ENCODE measurements at places on chromosomes 16 and 17.

DNA sequence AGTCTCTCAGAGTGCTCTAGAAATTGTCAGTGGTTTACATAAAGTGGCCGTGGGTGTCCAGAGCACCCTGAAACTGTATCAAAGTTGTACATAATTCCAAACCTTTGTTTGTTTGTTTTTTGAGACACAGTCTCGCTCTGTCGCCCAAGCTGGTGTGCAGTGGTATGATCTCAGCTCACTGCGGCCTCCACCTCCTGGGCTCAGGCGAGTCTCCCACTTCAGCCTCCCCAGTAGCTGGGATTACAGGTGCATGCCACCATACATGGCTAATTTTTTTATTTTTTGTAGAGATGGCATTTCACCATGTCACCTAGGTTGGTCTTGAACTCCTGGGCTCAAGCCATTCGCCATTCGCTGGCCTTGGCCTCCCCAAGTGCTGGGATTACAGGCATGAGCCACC lies 24.3 kb upstream of the ADGRG1 start:
- no peak for DNase-seq

GRCh38 chr16:66270333-66270927 lies 96.1 kb upstream of the CDH5 start:
- peak; percentile 51 for DNase-seq

DNA sequence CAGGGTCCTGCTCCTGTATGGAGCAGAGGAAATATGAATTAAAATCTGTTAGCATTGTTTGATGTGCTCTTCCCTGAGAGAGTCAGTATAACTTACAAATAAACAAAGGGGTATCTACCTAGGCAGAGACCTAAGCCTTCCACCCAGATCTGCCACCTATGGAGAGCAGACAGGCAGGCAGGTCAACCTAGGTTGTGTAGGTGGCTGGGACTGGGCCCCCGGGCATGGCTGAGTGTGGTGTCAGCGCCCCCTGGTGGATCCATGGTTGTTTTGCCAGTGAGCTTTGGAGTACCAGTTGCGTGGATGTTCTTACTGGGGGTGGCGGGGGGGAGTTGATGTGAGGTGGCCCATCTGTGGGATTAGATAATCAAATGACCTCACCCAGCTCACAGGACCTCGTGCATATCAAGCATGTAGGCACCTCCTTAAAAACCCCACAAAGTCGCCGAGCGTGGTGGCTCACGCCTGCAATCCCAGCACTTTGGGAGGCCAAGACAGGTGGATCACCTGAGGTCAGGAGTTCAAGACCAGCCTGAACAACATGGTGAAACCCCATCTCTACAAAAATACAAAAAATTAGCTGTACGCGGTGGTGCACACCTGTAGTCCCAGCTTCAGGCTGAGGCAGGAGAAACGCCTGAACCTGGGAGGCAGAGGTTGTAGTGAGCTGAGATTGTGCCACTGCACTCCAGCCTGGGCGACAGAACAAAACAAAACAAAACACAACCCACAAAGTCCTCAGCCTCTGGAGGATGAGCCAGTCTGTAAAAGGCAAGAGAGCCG lies 17.6 kb downstream of the DUS2 start:
- DNase-seq, result peak; percentile 61

GRCh38 chr16:27489906-27490305 lies 59.8 kb downstream of the GTF3C1 start:
- no peak for DNase-seq

GRCh38 chr17:7367918-7368598 lies 12.8 kb upstream of the TNK1 start:
- no peak for DNase-seq

- peak; percentile 54 for DNase-seq
Measured at GRCh38 chr17:75065562-75066151, 18.6 kb downstream of the KCTD2 start.

DNA sequence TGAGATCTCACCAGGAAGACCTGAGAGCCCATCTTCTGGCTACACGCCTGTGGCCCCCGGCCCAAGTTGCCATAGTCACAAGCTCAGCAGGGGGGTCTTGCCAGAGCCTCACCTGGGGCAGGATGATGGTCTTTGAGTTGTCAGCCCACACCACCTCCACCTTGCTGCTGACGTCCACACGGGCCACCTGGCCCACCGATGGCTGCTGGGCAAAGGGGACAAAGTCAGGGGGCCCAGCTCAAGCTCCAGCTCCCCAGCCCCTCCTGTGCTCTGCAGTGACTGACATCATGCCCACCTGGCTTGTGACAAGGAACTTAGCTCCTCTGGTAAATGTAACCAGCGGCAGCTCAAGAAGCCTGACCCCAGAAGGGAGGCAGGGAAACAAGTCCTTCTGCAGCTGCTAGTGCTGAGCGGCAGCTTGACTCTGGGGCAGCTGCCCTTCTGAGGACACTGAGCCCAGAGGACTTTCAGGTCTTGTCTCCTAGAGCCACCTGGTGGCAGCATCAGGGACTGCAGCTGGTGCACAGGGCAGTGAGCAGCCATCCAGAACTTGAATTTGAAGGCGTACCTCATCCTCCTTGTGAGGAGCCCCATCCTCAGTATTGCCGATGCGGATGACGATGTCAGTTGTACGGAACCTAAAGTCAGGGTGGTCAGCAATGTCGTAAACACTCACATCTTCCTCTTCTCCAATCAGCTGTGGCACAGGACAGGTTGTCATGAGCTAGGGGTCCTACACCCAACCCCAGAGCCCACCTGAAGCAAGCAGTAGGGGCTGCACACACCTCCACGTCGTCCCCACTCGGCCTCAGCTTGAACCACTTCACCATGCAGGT lies 13.5 kb downstream of the SPHK1 start:
- peak; percentile 77 for DNase-seq

GRCh38 chr16:84396537-84397008 lies 28.2 kb downstream of the ATP2C2 start:
- DNase-seq, result no peak

DNA sequence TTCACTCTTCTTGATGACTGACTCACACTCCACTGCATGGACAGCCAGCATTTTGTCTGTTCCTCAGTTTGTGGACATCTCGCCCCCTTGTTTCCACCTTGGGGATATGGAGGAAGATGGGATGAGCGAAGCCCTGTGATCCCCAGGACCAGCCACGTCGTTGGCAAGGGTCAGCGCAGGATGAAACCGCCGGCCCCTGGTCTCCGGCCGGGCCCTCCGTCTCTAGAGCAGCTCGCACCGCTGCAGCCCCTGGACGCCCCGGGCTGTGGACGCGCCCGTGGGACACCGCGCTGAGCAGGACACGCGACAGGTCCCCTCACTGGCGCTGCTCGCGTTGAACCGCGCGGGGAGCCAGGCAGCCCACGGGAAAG lies 604 bp upstream of the ZC3H18 start:
- DNase-seq, result peak; percentile 17

DNA sequence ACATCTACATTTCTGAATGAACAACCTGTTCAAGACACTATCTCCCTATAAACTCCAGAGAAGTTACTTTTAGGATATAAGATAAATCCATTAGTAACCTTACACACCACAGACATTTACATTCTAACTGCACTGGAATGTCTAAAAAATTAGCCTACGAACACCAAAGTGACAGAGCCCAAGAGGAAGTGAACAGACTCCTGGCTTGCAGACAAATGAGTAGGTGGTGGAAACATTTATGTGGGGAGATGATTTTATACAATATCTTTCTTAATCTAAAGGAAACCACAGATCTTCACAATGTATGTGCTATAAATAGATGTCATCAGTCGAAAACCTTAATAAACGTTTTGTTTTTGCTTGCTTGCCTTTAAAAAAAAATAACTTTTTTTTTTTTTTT lies 18.8 kb downstream of the ZNF652 start:
- DNase-seq, result peak; percentile 14

- DNase-seq, result no peak
Measured at GRCh38 chr17:81844887-81845286, 10.0 kb upstream of the PPP1R27 start.

DNA sequence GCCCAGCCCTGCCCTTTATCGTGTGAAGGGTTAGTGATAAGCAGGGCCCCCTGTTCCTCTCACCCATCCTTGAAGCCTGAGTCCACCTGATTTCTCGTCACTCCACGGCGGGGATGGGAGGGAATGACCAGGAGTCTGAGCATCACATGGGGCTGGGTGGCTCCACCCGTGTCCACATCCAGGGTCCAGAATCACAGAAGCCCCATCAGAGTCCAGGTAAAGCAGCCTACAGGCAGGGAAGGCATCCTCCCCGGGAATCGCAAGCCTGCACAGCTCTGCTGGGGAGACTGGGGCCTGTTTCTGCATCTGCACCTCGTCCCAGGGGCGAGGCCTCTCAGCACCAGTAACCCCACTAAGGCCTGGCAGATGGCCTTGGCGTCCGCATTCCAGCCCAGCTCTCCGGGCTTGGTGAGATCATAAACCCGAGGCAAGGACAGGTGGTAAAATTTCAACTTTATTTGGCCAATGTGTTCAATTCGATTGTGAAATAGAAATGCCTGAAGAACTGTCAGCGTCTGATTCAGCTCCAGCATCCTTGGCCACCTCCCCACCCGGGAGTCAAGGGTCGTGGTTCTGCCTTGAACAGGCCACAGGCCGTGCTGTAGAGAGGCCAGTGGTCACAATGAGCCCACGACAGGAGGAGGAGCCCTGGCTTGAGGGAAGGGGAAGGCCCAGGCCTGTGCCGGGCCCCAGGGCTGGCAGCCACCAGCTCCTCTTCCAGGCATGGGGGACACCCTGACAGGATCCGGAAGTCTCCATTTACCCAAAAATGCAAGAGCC lies 8.1 kb upstream of the PPP1R27 start:
- DNase-seq, result no peak

- no peak for DNase-seq
Measured at GRCh38 chr16:12965274-12965804, 63.9 kb downstream of the SHISA9 start.

DNA sequence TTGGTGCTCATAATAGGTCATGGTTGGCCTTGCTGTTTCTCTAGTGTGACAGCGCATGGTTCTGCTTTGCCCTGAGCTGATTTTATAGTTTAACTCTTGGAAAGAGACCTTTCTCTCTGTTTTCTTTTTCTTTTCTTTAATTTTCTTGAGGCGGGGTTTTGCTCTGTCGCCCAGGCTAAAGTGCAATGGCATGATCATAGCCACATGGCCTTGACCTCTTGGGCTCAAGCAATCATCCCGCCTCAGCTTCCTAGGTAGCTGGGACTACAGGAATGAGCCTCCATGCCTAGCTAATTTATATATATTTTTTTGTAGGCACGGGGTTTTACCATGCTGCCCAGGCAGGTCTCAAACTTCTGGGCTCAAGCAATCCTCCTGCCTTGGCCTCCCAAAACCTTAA lies 80.4 kb upstream of the DNAJA2 start:
- no peak for DNase-seq

- DNase-seq, result no peak
Measured at GRCh38 chr16:49939495-49939894, 83.6 kb upstream of the ZNF423 start.

GRCh38 chr17:7716901-7717755 lies at the start of gene DNAH2:
TSS of gene DNAH2 (plus strand) at chr17:7717744. CDS start at chr17:7719735, 1,991 bp downstream.
- DNase-seq, result peak; percentile 75

GRCh38 chr17:43732958-43733357 lies 25.6 kb downstream of the SOST start:
- no peak for DNase-seq

DNA sequence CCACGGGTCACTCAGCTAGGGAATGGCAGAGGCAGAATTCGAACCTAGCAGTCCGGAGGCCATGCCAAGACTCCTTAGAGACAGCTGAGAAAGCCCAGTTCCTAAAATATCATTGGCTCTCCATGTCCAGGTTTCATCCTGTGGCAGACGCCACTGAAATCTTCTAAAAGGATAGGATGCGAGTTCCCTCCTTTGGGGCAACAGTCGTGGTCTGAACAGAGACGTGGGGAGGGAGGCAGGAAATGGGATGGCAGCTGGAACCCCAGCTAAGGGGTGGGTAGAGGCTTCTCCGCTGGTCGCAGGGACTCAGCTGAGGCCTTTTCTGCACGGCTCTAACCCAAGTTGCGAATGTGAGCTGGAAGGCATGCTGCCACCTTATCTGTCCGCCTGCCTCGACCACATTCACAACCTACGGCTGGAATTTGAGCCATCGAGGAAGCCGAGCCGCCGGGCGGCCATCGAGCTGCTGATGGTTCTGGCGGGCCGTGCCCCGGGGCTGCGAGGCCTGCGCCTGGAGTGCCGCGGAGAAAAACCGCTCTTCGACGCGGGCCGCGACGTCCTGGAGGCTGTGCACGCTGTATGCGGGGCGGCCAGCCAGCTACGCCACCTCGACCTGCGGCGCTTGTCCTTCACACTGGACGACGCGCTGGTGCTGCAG lies 1.9 kb upstream of the HSF4 start:
- no peak for DNase-seq

DNA sequence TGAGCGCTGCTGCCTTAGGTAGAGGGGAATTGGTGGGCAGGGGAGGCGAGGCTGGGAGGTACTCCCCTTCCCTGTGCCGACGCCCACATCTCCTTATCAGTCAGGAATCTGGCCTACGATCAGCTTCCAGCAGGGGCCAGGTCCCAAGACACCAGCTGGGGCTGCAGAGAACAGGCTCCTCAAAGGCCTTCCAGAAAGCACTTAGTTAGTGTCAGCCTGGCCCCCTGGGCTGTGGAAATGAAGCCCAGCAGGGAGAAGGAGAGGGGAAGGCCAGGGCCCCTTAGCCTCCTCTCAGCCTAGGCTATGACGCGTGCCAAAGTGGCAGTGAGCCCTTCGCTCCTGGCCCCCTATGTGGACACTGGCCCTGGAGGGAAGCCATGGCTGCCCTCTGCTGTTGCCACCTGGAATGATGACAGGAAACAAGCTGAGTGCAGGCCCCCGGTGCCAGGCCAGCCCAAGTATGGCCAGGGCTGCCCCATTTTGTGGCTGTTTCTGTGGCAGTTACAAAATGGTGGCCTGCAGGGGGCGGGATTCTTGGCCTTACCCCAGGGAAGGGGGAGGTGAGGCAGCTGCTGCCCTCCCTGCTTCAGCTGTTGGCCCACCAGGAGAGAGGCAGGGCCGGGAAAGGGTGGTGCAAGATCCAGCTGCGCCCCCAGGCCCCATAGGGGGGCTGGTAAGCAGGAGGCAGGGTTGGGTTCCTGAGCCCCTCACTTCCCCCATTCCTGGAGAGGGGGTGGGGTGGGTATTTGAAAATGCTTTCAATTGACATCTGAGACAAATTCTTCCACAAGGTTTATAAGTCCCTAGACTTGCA lies 11.3 kb downstream of the TBX4 start:
- no peak for DNase-seq

DNA sequence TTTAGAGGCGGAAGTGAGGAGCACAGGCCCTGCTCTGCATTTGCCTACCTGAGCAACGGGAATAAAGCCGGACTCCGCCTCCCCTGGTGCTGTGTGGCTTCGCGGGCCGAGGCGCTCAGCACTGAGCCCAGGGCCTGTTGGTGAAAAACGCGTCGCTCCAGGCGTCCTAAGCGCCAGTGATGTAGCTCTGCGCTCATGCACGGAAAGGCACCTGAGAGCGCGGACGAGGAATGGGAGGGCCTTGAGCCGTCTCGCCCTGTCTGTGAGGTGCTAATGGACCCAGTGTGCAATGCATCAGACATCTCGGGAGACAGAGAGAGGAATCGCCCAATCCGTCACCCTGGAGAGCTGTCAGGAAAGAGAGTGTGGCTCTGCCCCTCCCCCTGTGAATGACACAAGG lies 17.2 kb upstream of the ATP2A3 start:
- DNase-seq, result no peak

- no peak for DNase-seq
Measured at GRCh38 chr17:34633351-34633750, 54.0 kb downstream of the TMEM132E start.

- DNase-seq, result no peak
Measured at GRCh38 chr17:11535231-11535630, 63.0 kb upstream of the DNAH9 start.
